ENCODE measurements at places on chromosomes 12 and 14. TPM values are rescaled to one million over a fixed set of nuclear protein-coding genes. Genes with fewer than 3 reads are reported as not detected.

The POTEM gene
- not detected for polyA plus RNA-seq

The ACSM4 gene
- polyA plus RNA-seq = not detected

The LMNTD1 gene
- not detected for polyA plus RNA-seq

The SIX6 gene
- not detected for polyA plus RNA-seq

The FAIM2 gene
- polyA plus RNA-seq = not detected

The GAPDH gene
- polyA plus RNA-seq = 1,854 TPM

The CCDC38 gene
- polyA plus RNA-seq = not detected

The FAM90A1 gene
- polyA plus RNA-seq = not detected

The TMPRSS12 gene
- polyA plus RNA-seq = not detected

The CARMIL3 gene
- polyA plus RNA-seq = 0.32 TPM

The LRTM2 gene
- not detected for polyA plus RNA-seq

The WIF1 gene
- not detected for polyA plus RNA-seq

The HOXC11 gene
- polyA plus RNA-seq = not detected

The PLXNC1 gene
- polyA plus RNA-seq = 2.3 TPM

The DPF3 gene
- 1.5 TPM for polyA plus RNA-seq

The OASL gene
- 13.2 TPM for polyA plus RNA-seq

The ALX1 gene
- polyA plus RNA-seq = not detected

The FIGNL2 gene
- polyA plus RNA-seq = not detected

The SYCP3 gene
- 0.18 TPM for polyA plus RNA-seq

The DHH gene
- polyA plus RNA-seq = not detected

The CLEC2A gene
- polyA plus RNA-seq = not detected

The SLCO1B1 gene
- polyA plus RNA-seq = not detected

The RGS6 gene
- 0.34 TPM for polyA plus RNA-seq

The GALNT8 gene
- polyA plus RNA-seq = 0.25 TPM

The AMDHD1 gene
- polyA plus RNA-seq = 2.1 TPM

The GOLGA3 gene
- 3.8 TPM for polyA plus RNA-seq

The ZBTB42 gene
- 2.4 TPM for polyA plus RNA-seq

The DDIT3 gene
- 29.4 TPM for polyA plus RNA-seq

The ALDH2 gene
- 18.7 TPM for polyA plus RNA-seq

The GLT8D2 gene
- polyA plus RNA-seq = not detected

The SMCO2 gene
- not detected for polyA plus RNA-seq

The SPTB gene
- polyA plus RNA-seq = 0.29 TPM

The SYT10 gene
- polyA plus RNA-seq = not detected

The BDKRB1 gene
- polyA plus RNA-seq = not detected

The RILPL1 gene
- polyA plus RNA-seq = not detected

The PRKAG1 gene
- polyA plus RNA-seq = 58.5 TPM

The PTGER2 gene
- 154 TPM for polyA plus RNA-seq

The SMIM41 gene
- polyA plus RNA-seq = not detected

The LHX5 gene
- not detected for polyA plus RNA-seq

The SCN8A gene
- polyA plus RNA-seq = not detected

The CRACR2A gene
- 16.5 TPM for polyA plus RNA-seq

The KCNC2 gene
- not detected for polyA plus RNA-seq

Measured in immature natural killer cell (primary cell).